ENCODE measurements at places on chromosomes 3 and 15.

DNA sequence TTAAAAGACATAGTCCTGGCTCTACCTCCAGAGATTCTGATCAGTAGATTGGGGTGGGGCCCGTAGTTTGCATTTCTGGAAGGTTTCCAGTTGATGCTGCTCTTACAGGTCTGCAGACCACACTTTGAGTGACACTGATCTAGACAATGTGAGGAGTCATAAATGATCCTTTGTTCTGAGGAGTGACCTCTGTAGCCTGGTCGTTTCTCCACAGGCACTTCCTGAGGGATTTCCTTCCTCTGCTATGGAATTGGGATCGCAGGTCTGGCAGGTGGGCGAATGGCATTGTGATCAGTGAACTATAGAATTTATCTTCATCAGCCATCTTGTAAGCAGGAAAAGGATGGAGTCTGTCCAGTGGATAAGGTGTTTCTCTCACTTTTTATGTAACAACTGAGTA, 5.5 kb downstream of the GFM1 start:
- DNase-seq = no peak

DNA sequence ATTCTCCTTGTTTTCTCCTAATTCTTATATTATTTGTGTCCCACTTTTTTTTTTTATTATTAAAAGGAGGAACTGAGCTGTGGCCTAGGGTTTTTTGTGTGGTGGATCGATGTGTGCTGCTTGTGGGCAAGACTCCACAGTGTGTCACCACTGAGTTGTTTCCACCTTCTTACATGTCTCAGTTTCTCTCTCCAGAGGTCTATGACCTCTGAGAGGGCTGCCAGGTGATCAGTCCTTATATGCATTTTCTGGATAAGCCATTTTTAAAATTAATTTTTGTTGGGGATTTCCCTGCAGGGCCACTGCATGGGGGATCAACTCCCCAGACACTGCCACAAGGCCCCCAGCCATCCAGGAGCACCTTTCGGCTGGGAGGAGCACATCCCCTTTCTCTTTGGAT, 27.8 kb downstream of the IQCF6 start:
- DNase-seq = no peak

- DNase-seq = no peak
Measured at GRCh38 chr3:133830071-133830470, 24.5 kb downstream of the SRPRB start.

GRCh38 chr3:40427045-40427669, 30.0 kb upstream of the RPL14 start:
- DNase-seq = no peak

GRCh38 chr3:161423911-161424522, 52.7 kb upstream of the SPTSSB start:
- peak; percentile 50 for DNase-seq

GRCh38 chr3:53673722-53674350, 172.4 kb downstream of the CHDH start:
- no peak for DNase-seq
